Glutamatergic neuron (in vitro differentiated cells): ENCODE measurements at places on chromosomes 12 and 14. TPM values are rescaled to one million over a fixed set of nuclear protein-coding genes. Genes with fewer than 3 reads are reported as not detected.

ITGA7 gene
- total RNA-seq: 156 TPM

C14orf132 gene
- total RNA-seq: 552 TPM

RNASE1 gene
- total RNA-seq: not detected

SFSWAP gene
- 81.2 TPM for total RNA-seq

GRCh38 chr12:62737188-62737587 lies 197.8 kb downstream of the PPM1H start:
- no peak for DNase-seq

- DNase-seq: no peak
Measured at GRCh38 chr12:122326586-122326985, 60.3 kb upstream of the VPS33A start.

DNA sequence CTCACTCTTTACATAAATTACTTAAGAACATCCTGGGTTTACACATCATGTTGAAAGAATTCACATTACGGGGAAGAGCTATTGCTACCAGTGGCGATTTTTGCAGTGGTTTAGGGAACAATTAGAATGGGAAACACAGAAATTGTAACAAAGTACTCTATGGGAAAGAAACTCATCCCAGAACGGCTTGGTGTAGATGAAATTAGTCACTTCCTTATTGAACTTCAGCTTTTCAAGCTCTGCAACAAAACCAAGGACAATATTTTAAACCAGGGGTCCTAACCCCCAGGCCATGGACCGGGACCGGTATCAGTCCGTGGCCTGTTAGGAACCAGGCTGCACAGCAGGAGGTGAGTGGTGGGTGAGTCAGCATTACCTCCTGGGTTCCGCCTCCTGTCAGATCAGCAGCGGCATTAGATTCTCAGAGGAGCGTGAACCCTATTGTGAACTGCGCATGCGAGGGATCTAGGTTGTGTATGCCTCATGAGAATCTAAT lies 32.3 kb upstream of the FICD start:
- DNase-seq: no peak
